Stimulated activated CD8-positive, alpha-beta memory T cell treated with anti-CD3 and anti-CD28 coated beads, Interleukin-15, amount 100 ng/mL, for 48 hours (primary cell): ENCODE measurements at places on chromosomes 1 and 21.
A peak's percentile ranks its signal among the peaks of the same experiment; 100 is the strongest.

GRCh38 chr1:98967122-98967521, 37.5 kb downstream of the PLPPR5 start:
- DNase-seq, result no peak

GRCh38 chr1:150718225-150718891, 2.3 kb downstream of the HORMAD1 start:
- no peak for DNase-seq

DNA sequence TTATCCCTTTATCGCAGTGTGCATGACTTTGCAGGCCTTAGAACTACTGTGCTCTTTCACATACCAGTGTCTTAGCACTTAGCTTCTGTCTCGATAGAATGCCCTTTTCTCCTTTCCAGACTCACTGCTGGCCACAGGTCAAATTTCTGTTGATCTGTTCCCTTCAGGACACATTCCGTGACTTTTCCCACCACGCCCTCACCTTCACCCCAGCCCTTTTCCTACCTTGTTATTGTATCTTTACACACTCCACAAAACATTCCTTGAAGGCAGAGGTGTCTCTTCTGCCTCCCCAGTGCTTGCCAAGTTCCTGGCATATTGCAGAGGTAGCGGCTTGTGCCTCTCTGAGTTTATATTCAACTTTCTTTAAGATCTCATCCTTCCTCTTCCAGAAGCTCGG, 3.7 kb upstream of the IGSF9 start:
- no peak for DNase-seq

DNA sequence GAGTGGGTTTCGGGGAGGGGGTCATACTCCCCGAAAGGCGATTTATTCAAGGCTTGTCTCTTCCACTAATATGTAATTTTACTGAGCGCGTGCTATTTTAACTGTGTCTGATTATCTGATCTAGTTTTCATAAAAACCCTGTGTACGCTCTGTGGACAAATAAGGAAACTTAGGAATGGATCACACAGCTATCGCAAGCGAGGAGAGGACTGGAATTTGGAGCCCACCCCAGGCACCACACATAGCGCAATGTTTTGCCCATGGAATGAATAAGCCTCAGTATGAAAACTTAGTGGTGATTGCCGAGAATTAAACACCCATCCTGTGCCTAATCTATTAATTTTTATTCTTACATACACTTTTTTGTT, 9.8 kb upstream of the RAB42 start:
- DNase-seq, result no peak

DNA sequence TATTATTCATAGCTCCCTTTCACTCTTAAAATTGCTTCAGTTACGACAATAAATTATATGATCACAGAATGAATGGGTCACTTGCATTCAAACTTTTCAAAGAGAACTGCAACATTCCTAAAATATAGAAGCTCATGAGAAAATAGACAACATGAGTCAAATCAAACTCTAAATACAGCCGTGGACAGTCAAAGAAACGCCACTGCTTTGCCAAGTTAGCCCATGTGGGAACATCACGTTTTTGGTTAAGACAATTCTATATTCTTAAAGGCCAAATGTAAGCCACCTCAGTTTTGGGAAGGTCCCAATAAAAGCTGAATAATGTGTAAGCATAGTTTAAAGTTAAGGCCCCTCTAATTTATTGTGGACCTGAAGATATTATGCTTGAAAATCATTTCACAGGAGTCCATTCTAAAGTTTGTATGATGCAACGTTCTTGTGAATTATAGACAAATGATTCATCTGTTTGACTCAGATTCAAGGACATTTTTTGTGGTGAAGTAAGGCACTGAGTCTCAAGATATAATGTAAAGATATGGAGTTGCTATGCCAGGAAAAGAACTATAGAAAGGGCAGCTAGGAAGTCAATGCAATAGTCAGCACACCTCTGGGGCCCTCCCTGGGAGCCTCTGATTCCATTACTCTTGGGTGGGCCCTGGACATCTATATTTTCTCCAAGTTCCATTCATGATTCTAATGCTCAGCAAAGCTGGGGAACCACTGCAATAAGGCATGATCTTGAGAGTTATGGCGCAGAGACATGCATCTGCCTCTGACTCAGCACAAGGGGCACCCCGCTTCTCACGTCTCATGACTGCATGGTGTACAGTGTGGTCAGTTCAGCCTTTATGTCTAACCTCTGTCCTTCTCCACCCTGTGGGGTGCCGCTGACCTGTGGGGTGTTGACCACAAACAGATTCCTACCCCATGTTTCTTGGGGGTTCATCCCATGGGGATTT, 33.9 kb downstream of the ETS2 start:
- peak; percentile 25 for DNase-seq

DNA sequence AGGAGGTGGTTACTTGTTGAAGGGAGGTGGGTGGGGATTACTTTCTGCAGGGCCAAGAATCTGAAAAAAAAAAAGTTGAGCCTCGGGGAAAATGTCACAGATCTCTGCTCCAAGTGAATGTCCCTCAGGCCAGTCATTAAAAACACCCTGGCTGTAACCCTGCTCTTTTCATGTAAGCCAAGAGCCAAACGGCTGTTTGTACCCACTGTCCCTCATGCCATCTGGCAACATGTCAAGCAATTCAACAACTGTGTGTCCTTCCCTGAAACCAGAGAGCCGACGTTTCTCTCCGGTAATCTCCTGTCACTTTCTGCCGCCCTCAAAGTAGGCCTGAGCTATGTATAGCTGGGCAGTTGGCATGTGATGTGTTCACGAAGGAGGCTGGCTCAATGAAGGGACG, 14.7 kb downstream of the CASQ2 start:
- no peak for DNase-seq

DNA sequence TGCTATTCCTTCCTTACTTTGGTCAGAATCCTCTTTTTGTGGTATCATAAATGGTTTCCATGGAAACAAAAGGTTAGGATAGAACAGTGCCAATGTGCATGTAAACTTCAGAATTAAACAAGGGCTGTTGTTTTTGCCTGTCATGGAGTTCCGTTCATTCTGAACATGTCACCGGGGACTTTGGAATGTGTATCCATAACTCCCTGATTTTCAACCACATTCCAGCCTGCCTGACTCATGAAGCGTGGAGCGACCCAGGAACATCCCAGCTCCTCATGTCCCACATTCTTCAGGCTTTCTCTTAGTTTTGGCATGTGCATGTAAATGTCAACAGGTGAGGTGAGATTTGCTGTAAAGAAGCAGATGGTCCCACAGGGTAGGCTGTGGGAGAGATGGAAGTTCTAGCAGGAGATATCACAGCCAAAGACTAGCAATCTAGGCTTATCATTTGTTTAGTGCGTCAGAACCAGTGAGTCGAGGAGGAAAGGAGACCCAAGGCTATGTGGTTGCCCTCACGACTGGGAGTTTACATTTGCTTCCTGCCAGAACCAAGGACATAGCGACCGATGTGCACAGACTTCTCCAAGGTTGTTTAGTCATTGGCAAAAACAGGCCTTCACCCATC, 23.0 kb upstream of the DNAJC11 start:
- no peak for DNase-seq

GRCh38 chr1:32332290-32333079, 3.5 kb downstream of the MARCKSL1 start:
- no peak for DNase-seq
